EH (cell line): ENCODE measurements at places on chromosomes 6 and 20.

DNA sequence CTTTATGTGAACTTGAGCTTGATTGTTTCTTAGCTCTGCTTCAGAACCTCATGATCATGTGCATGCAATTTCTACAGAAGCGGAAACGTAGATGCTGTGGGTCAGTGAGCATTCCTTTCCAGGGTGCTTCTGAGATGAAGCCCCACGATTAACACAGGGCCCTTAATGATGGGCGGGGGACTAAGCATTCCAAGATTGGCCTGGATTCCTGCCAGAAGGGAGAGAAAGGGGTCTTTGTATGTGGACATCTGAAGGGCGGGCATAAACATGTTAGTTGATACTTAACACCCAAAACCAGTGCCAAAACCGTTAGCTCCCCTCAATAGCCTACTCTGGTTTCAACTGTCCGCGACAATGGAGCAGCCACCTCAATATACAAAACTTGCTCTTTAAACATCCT is 46.9 kb upstream of the POU3F2 start:
- no peak for DNase-seq

DNA sequence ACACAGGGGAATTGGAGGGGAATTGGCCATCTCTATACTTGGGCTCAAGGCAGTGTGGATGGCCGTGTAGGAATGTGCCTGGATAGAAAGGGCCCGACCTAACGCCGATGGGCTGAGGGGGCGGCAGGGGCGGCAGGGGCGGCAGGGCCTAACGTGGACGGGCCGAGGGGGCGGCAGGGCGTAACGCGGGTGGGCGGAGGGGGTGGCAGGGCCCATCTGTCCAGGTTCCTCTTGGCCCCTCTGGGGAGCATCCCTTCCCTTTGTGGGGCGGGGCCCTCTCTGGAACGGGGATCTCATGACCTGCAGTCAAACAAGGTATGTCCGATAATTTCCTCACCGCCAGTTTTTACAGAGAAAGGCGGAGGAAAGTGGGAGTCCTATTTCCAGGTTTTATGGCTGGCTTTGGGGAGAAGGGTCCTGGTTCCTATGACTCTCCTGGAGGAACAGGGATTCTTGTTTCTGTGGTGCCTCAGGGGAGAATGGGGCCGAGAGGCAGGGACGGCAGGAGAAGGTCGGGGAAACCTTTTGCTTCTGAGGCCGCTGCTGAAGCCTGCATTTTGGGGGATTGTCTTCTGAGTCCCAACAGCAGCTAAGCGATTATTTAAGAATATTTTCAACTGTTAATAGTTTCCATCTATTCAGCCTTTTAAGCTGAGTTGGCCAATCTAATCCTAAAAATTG is 100.8 kb upstream of the FRMD1 start:
- no peak for DNase-seq

GRCh38 chr6:170461556-170462365 is 91.3 kb downstream of the PSMB1 start:
- DNase-seq: no peak

- no peak for DNase-seq
Measured at GRCh38 chr6:28525496-28526039, at the start of gene GPX5. GPX5 (plus strand) TSS chr6:28525881; CDS start chr6:28526014, 133 bp downstream.

- DNase-seq: no peak
Measured at GRCh38 chr6:124237911-124238310, 434.2 kb downstream of the NKAIN2 start.
